ENCODE measurements at places on chromosomes 11 and 22. TPM values are rescaled to one million over a fixed set of nuclear protein-coding genes. Genes with fewer than 3 reads are reported as not detected.

The SPDYC gene
- not detected for total RNA-seq

The RRM1 gene
- total RNA-seq, result 42.4 TPM

The TMEM121B gene
- total RNA-seq, result 1.3 TPM

The SF3B2 gene
- total RNA-seq, result 98.9 TPM

The HORMAD2 gene
- not detected for total RNA-seq

The CHRM1 gene
- total RNA-seq, result not detected

All from omental fat pad (tissue), 4 donors.